ENCODE measurements at places on chromosomes 11 and 22. TPM values are rescaled to one million over a fixed set of nuclear protein-coding genes. Genes with fewer than 3 reads are reported as not detected.

Gene SLC17A6
- not detected for total RNA-seq

Gene PLEKHB1
- 4.2 TPM for total RNA-seq

- DNase-seq, result no peak
Observed at GRCh38 chr22:45455212-45455611, 41.7 kb downstream of the RIBC2 start.

- DNase-seq, result no peak
Observed at GRCh38 chr22:45891471-45891995, 85.4 kb downstream of the WNT7B start.

Measured in adrenal gland (tissue), 19 donors.